ENCODE measurements at places on chromosomes 13 and 19. TPM values are rescaled to one million over a fixed set of nuclear protein-coding genes. Genes with fewer than 3 reads are reported as not detected.

GRCh38 chr13:104823071-104823470, 1712.4 kb downstream of the EFNB2 start:
- no peaks in the 10 kb centered on the region for H3K36me3 ChIP-seq
- no peaks in the 10 kb centered on the region for H3K27me3 ChIP-seq
- no peak for DNase-seq
- no peaks in the 10 kb centered on the region for H3K4me1 ChIP-seq
- no peak overlapping the region for H3K27ac ChIP-seq

DNA sequence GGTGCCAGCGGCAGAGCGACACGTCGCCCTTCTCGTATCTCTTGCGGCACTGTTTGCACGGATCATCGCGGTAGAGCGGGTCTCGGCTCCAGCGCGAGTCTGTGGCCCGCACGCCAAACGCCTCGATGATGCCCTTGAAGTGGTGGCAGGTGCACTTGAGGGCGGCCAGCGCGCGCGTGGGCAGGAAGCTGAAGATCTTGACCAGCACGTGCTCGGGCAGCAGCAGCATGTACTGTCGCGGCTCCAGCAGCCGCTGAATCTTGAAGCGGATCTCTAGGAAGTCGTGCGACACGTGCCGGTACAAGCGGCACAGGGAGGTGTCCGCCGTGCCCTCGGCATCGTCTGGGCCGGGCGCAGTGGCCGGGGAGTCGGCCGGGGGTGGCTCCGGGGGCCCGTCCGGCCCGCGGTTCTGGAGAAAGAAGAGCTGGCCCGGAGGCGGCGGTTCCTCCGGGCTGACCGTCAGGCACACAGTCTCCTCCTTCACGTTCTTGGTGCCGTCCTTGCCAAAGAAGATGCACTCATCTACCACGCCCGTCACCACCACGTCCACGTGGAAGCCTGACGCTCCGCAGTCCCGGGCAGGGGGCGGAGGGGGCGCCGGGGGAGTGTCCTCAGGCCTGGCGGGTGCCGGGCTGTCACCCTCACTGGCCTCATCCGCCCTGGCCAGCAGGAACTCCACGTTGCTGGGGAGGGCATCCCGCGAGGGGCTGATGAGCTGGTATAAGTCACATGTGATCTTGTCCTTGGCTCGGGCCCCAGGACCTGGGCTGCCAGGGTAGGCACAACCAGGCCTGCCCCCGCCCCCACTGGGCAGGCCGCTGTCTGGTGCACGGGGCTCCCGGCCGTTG, 18.6 kb downstream of the FBXO46 start:
- no peak overlapping the region for H3K4me3 ChIP-seq
- peaks cover 10% of the 10 kb centered on the region for H3K4me1 ChIP-seq
- no peak for DNase-seq

GRCh38 chr13:102856557-102856956, 10.7 kb downstream of the ERCC5 start:
- H3K4me3 ChIP-seq: no peak overlapping the region
- peaks cover 53% of the 10 kb centered on the region for H3K36me3 ChIP-seq
- peak; percentile 71 for DNase-seq
- no peaks in the 10 kb centered on the region for H3K4me1 ChIP-seq
- no peaks in the 10 kb centered on the region for H3K27me3 ChIP-seq

GRCh38 chr19:7595466-7596133, at the start of gene CAMSAP3:
Gene CAMSAP3, plus strand, starts transcription at chr19:7595863. Its CDS starts 140 bp downstream, at chr19:7596003.
- H3K4me1 ChIP-seq: no peaks in the 10 kb centered on the region
- peak within 1 kb of the TSS; percentile 72 for H3K4me3 ChIP-seq
- peaks cover 20% of the 10 kb centered on the region for H3K27me3 ChIP-seq
- DNase-seq: peak; percentile 83

DNA sequence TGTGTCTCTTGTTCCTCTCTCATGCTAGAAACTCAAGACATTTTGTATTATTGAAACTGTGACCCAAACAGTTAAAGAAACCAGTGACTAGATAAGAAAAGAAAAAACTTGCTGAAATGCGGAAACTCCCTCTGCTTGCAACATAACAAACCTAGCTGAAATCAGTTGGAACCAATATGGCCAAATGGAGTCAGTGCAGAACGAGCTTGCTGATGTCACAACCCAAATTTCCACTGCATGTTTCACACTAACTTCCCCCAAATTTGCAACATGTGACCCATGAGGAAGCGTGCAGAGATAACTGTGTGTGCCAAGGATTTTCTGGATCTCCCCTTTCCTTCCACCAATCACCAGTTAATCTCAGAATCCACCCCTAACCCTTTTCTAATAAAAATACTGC, 208.0 kb downstream of the DLEU7 start:
- no peak overlapping the region for H3K27ac ChIP-seq
- H3K4me3 ChIP-seq: no peak overlapping the region
- H3K4me1 ChIP-seq: no peaks in the 10 kb centered on the region
- no peaks in the 10 kb centered on the region for H3K27me3 ChIP-seq

Gene KIR2DL4
- total RNA-seq: not detected

Gene C19orf81
- total RNA-seq: 36.8 TPM

Gene LMTK3
- total RNA-seq: 3.0 TPM

Gene LILRA5
- total RNA-seq: not detected

Gene ALOX5AP
- total RNA-seq: not detected
